ENCODE measurements at places on chromosomes 7 and 10. TPM values are rescaled to one million over a fixed set of nuclear protein-coding genes. Genes with fewer than 3 reads are reported as not detected.

DNA sequence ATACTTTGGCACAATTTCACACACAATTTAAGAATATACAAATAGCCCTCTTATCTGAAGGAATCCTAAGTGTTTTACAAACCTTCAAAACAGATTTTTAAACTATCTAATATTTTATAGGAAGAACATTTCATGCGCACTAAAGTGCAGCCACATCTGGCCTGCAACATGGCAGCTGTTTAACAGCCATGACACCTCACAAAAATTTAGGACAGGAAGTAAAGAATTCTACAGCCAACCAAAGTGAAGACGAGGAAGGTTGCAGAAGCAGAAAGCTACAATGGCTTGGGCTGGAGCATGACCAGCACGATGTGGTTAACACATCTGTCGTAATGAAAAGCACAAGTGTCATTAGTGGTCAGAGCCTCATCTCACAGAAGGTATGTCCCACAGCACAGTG, 238.1 kb downstream of the HPSE2 start:
- DNase-seq = no peak

DNA sequence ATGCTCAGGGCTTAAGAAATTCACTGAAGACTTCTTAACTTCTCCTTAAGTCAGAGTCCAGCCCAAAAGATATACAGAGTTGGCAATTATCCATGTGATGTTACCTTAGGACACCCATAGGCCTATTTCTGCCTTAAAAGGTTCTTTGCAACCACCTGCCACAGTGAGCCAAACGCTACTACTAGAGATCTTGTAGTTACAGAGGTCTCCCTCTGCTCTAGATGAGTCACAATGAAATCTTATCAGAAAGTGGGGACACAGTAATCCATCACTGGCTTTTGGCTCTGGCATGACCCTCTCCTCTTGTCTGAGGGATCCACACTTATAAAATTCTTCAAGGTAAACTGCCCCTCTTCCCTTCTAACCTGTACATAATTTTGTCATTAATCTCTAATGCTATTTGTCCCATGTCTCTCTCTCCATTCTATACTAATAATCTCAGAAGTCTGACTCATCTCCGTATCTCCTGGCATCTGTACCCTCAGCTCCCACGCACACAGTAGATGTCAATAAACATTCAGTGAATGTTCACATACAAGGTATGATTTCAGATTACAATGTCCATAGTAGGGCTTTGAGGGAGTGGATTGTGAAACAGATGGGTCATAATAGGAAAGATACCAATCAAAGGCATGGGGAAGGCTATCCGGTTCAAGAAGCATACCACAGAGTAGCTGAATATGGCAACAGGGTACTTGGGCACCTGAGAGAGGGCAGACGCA, 112.1 kb downstream of the SGMS1 start:
- no peak for DNase-seq

GRCh38 chr7:87060288-87060537, 759 bp upstream of the ELAPOR2 start:
- DNase-seq = no peak

DNA sequence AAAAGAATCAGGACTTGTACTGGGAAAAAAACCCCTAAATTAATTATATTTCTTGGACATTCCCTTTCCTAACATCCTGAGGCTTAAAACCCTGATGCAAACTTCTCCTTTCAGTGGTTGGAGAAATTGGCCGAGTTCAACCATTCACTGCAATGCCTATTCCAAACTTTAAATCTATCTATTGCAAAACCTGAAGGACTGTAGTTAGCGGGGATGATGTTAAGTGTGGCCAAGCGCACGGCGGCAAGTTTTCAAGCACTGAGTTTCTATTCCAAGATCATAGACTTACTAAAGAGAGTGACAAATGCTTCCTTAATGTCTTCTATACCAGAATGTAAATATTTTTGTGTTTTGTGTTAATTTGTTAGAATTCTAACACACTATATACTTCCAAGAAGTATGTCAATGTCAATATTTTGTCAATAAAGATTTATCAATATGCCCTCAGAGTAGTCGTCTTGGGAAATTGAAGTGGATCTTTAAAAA, 6.6 kb downstream of the EMX2 start:
- DNase-seq = no peak

The CALCR gene
- polyA plus RNA-seq = not detected

The CNNM1 gene
- 0.12 TPM for polyA plus RNA-seq
